ENCODE measurements at places on chromosomes 12 and 14. TPM values are rescaled to one million over a fixed set of nuclear protein-coding genes. Genes with fewer than 3 reads are reported as not detected.

The KRT78 gene
- total RNA-seq = not detected

The DAO gene
- total RNA-seq = not detected

The ESR2 gene
- 0.05 TPM for total RNA-seq

- no peak for DNase-seq
Measured at GRCh38 chr12:80881106-80881505, 56.6 kb downstream of the LIN7A start.

DNA sequence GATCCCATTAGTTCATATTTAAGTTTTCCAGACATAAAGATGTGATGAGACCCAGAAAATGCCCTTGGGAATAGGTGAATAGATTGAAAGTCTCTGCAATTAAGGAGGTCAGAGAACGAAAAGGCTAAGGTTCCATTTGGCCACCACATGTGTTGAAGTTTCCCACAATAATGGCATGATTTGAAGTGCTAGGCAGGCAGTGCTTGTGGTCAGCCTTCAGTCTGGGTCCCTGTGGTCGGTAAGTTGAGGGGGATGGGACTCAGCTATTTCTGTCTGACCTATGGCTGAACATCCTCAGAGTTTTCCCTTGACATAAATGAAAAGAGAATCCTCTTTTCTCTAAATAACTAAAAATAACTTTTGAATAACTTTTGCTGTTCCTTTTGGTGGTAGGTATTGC lies 92.4 kb downstream of the PELI2 start:
- DNase-seq = no peak

GRCh38 chr12:124686370-124687173 lies 119.2 kb upstream of the NCOR2 start:
- DNase-seq = no peak

GRCh38 chr12:82414926-82415325 lies 56.6 kb downstream of the METTL25 start:
- DNase-seq = no peak

DNA sequence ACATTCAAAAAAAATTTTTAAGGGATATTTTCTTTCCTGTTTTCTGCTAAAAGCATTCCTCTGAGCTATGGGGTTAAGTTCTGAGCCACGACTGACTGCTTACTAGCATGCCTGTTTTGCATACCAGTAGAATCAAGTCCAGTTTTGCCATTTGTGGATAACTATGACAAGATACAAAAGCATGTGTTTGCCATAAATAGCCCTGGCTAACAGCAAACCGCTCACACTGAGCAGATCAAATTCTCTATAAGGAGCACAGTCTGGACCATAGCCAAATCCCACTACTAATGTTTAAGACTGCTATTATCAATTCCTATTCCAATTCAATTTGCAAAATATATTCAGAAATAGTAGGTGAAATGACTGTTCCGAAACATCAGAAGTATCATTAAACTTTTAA lies 3.2 kb downstream of the CFL2 start:
- DNase-seq = no peak

DNA sequence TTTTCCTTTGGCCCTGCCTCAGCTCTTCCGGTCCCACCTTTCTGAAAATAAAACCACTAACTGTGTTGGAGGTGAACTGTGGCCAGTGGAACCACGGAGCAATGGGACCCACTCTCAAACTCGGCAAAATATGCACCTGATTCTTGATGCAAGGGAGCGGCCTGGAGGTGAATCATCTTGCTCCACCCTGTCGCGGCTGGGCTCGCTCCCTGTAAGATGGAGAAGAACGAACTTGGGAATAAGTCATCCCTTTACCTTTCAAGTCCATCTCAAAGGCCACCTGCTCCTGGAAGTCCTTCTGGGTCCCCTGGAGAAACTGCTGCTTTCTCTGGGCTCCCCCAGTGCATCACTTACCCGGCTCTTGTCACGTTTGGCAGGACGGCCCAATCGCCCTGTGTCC lies 309.9 kb downstream of the BCL11B start:
- no peak for DNase-seq

DNA sequence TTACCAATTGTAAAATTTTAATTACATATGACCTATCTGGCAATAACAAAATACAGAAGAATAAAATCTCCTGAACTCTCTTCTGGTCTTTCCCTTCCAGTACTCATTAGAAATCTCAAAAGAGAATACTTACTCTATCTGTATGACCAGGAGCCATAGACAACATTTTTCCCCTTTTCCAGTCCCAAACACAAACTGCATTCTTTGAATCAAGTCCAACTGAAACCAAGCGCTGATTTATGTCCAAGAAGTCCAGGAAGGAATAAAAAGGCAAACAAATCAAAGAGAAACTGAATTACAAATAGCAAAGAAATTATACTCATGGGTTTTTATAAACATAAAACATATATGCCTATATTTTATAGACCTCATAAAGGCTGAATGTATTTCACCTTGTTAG lies 46.7 kb downstream of the EML5 start:
- no peak for DNase-seq

The M6PR gene
- 114 TPM for total RNA-seq

DNA sequence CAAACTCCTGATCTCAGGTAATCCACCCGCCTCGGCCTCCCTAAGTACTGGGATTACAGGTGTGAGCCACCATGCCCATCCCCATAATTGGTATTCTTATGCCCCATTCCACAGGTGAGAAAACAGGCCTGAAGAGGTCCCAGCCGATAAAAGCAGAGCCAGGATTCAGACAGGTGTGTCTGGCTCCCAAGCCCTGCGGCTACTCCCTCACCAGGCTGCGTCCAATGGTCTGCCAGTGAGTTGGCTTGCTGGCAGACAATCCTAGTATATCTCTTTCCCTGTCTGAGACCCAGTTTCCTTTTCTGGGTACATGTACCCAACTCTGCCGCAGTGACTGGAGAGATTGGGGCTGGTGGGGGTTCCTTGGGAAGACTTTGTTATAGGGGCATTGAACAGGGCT lies 1.9 kb upstream of the TSPAN9 start:
- no peak for DNase-seq

- DNase-seq = no peak
Measured at GRCh38 chr12:58459191-58459590, 461.1 kb downstream of the LRIG3 start.

The POC1B gene
- total RNA-seq = 21.5 TPM

The SNW1 gene
- total RNA-seq = 58.3 TPM

GRCh38 chr14:74616507-74616906 lies 4.5 kb upstream of the LTBP2 start:
- DNase-seq = no peak

The ST8SIA1 gene
- total RNA-seq = 1.0 TPM

DNA sequence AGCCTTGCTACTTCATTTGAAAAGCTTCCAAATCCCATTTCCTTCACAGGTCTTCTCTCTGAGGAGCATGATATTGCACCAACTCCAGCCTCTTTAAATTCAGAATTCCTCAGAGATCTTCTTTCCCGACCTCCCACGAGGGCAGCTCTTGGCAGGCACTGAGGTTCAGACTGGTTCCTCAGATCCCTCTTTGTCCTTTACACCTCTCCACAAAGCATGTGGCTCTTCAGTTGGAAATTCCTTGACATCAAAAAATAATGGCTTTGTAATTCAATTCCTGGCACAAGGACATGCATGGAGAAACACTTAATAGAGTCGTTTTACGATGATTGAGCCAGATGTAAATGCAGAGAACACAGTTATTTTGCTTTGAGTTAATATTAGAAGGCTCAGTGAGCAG lies 63.2 kb upstream of the TMX1 start:
- DNase-seq = no peak

- DNase-seq = no peak
Measured at GRCh38 chr12:22657538-22657937, 32.6 kb downstream of the ETNK1 start.

DNA sequence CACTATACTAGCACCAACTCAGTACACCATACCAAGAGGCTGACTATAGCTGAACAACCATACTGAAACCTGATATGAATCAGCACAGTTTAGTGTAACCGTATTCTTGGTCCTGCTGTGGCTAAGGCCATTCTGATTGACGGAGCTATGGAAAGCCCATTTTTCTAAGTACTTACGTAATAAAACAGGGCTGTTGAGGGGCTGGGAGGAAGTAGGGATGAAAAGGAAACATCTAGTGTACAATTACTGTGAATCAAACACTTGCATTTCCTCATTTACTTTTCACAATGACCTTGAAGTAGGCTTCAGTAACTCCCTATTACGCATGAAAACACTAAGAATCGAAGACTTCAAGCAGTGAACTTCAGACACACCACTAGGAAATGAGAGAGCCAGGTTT lies 198.2 kb downstream of the BTG1 start:
- no peak for DNase-seq

The SDR9C7 gene
- not detected for total RNA-seq

The PRICKLE1 gene
- total RNA-seq = 7.1 TPM

DNA sequence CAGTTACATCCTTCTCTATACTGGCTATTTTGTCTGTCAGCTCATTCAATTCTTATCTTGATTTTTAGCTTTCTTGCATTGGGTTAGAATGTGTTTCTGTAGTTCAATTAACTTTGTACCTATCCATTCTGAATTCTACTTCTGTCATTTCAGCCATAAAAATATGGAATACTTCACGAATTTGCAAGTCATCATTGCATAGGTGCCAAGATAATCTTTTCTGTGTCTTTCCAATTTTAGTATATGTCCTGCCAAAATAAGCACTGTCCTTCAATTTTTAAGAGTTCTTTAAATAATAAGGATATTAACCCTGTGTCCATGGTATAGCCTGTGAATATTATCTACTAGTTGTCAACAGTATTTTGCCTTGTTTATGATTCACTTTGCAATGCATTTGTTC lies 665.7 kb upstream of the MDGA2 start:
- DNase-seq = no peak

DNA sequence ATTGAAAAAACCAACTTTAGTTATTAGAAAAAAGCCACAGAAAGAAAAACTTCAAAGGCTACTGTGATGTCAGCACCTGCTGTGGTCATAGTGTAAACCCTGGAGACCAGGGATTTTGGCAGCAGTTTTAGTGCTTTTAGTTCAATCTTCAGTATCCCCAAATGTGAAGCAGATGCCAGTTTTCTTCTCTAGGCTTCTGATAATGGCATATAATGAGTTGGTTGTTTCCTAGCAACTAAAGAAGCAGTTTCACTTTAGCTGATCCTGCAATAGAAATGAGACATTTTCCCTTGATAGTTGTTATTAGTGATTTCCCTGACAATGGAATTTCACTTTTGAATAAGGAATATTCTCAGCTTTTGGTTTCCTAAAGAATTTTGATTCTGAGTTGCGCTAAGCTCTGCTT lies 131.2 kb downstream of the NUBPL start:
- no peak for DNase-seq

DNA sequence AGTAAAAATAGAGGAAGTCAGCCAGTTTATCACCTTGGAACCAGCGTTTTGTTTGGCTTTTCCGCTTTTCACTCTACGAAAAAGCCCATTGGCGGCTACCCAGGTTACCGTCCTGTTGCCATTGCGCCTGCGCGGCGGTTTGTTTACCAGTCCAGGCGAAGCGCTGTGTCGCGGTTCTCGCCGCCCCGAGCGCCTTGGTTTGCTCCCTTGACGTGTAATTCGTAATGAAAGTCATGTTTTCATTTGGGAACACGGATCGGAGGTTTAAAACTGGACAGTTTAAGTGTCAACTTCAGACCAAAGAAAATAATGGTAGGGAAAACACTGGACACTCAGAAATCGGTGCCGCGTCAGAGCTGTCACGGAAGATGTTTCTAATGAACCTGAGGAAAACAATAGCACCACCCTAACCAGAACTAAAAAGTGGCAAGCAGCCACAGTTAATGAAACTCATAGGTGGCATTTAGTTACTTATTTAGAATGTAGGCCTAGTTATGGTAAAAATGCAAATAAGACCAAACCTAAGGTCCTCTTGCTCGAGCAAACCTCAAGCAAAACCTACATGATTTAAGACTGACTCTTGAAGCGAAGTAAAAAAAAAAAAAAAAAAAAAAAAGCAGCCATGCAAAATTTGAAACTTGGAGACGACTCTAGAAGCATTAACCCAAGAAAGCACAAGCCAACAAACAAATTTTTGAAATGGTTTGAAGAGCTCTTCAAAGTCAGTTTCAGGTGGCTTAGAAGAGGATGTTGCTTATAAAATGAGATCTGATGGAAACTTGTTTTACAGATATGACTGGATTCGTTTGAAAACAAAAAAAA lies 790 bp upstream of the GPR19 start:
- no peak for DNase-seq

DNA sequence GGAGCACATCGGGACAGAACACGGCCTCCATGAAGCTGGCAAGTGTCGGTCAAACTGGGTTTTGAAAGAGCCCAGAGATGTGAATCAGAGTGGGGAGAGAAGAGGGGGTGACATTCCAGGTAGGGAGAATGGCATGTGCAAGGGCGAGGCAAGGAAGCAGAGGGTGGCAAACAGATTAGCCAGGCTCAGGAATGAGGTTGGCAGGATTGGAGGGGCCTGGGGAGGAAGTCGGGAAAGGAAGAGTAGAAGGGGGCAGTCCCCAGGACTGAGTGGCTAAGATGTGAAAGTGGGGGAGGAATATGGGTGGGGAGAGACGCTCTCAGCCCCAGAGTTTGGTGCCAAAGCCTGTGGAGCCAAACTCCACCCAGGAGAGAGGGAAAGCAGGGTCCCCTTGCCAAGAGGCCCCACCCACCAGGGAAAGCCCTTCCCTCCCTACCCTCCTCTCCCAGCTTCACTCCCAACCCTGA lies 5.5 kb upstream of the HDAC7 start:
- DNase-seq = no peak

The RPS6KL1 gene
- 18.6 TPM for total RNA-seq

DNA sequence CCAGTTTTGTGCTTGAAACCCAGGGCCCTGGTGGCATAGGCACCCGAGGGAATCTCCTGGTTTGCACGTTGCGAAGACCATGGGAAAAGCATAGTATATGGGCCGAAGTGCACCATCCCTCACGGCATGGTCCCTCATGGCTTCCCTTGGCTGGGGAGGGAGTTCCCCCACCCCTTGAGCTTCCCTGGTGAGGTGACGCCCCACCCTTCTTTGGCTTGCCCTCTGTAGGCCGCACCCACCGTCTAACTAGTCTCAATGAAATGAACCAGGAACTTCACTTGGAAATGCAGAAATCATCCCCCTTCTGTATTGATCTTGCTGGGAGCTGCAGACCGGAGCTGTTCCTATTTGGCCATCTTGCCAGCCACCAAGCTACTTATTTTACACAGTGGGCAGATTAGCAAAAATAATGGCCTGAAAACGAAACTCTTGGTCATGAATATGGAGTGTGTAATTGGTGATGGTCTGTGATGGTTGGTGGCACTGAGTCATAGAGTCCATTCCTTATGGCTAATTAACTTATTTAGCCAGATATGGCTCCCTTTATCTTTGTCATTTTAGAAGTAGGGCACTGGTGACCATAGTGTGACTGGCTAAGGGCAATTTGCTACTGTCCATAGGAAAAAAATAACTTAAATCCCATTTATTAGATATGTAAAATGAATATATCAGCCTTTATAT lies 21.3 kb upstream of the KCNJ8 start:
- DNase-seq = no peak

GRCh38 chr12:109735051-109735521 lies 21.5 kb downstream of the FAM222A start:
- no peak for DNase-seq
